Liver (tissue), 10 donors: ENCODE measurements at places on chromosomes 12 and 14. TPM values are rescaled to one million over a fixed set of nuclear protein-coding genes. Genes with fewer than 3 reads are reported as not detected.

GRCh38 chr14:36097356-36097755 lies 79.2 kb downstream of the PTCSC3 start:
- no peak overlapping the region for H3K27ac ChIP-seq
- H3K4me3 ChIP-seq, result no peak overlapping the region
- peaks cover 4% of the 10 kb centered on the region for H3K27me3 ChIP-seq
- H3K4me1 ChIP-seq, result no peaks in the 10 kb centered on the region

- peaks cover 5% of the 10 kb centered on the region for H3K4me1 ChIP-seq
- no peak for DNase-seq
- H3K27ac ChIP-seq, result peak overlapping the region; percentile 98
- peak overlapping the region; percentile 94 for H3K4me3 ChIP-seq
- H3K36me3 ChIP-seq, result no peaks in the 10 kb centered on the region
- no peaks in the 10 kb centered on the region for H3K27me3 ChIP-seq
These were observed 994 bp downstream of the SRP54 start for GRCh38 chr14:34983786-34984185.

GRCh38 chr12:18224745-18225144 lies 36.6 kb upstream of the PIK3C2G start:
- H3K4me1 ChIP-seq, result no peaks in the 10 kb centered on the region
- DNase-seq, result no peak
- H3K27me3 ChIP-seq, result no peaks in the 10 kb centered on the region
- no peak overlapping the region for H3K27ac ChIP-seq
- H3K36me3 ChIP-seq, result no peaks in the 10 kb centered on the region
- H3K4me3 ChIP-seq, result no peak overlapping the region

DNA sequence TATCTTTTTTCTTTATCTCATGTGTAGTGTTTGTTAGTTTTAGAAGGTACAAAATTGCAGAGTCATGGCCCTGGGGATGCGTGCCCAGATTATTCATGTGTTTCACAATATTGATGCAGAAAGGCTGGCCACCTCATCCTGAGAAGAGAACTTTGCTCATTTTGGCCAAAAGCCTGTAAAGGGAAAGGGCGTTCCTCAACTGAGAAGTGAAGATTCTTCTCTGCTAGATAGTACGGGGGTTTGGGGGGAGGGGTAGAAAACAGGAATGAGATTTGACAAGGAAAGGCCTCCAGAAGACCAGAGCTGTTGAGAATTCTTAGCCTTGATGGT lies 1.7 kb downstream of the MGST1 start:
- H3K27me3 ChIP-seq, result no peaks in the 10 kb centered on the region
- DNase-seq, result peak; percentile 49
- H3K27ac ChIP-seq, result peak overlapping the region; percentile 93
- no peaks in the 10 kb centered on the region for H3K36me3 ChIP-seq
- H3K4me3 ChIP-seq, result peak overlapping the region; percentile 96
- peaks cover 59% of the 10 kb centered on the region for H3K4me1 ChIP-seq

The MTA1 gene
- total RNA-seq, result 28.1 TPM

DNA sequence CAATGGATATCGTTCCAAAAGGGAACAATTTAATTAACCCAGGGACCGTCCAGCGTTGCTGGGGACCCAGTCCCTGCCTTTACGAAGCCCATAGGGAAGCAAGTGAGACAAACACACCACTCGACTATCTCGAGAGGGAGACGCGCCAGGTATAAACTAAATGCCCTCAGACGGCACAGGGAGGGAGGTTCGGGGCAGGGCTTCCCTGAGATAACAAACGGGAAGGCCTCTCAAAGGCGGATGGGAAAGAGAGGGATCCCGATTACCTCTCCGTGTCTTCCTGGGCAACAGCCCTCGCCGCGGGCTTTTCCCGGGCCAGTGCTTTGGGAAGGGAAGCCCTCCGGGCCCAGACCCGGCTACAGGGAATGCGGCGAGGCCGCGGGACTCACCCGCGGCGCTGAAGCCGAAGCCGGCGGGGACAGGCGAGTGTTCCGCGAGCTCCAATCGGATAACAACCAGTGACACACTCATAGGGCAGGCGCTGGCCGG lies 390 bp downstream of the BRAP start:
- peak overlapping the region; percentile 98 for H3K4me3 ChIP-seq
- peaks cover 27% of the 10 kb centered on the region for H3K4me1 ChIP-seq

GRCh38 chr12:17110316-17110715 lies 504.4 kb upstream of the LMO3 start:
- DNase-seq, result no peak
- H3K4me3 ChIP-seq, result no peak overlapping the region
- H3K4me1 ChIP-seq, result no peaks in the 10 kb centered on the region
- no peaks in the 10 kb centered on the region for H3K36me3 ChIP-seq
- no peak overlapping the region for H3K27ac ChIP-seq

The KRT78 gene
- total RNA-seq, result not detected

- no peaks in the 10 kb centered on the region for H3K36me3 ChIP-seq
- DNase-seq, result no peak
- no peak overlapping the region for H3K27ac ChIP-seq
- H3K4me1 ChIP-seq, result no peaks in the 10 kb centered on the region
- H3K4me3 ChIP-seq, result no peak overlapping the region
- H3K27me3 ChIP-seq, result no peaks in the 10 kb centered on the region
These were observed 158.8 kb downstream of the KCNH5 start for GRCh38 chr14:62886461-62886860.

The ZFHX2 gene
- 0.08 TPM for total RNA-seq

The OR10AD1 gene
- total RNA-seq, result not detected

DNA sequence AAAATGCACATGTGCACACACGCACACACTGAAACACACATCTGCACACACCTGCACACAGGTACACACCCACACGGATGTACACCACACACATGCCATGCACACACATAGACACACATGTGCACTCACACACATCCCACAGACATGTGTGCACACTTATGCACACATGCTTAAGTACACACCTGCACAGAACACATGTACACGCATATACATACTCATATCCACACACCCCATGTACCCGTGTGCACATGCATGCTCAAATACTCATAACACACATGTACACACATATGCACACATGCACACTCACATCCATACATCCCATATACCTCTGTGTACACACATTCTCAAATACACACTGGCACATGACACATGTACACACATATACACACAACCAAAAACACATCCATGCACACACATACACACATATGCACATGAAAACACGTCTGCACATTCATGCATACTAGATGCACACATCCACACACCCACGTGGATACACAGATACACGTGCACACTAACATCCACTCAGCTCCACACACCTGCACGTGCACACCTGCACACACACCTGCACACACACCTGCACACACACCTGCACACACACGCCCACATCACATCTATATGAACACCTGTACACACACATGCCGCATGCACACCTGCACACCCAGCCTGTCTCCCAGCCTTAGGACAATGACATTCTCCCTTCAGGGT lies 336.7 kb downstream of the ADGRD1 start:
- no peak for DNase-seq
- no peaks in the 10 kb centered on the region for H3K36me3 ChIP-seq
- H3K27ac ChIP-seq, result no peak overlapping the region
- H3K27me3 ChIP-seq, result no peaks in the 10 kb centered on the region

DNA sequence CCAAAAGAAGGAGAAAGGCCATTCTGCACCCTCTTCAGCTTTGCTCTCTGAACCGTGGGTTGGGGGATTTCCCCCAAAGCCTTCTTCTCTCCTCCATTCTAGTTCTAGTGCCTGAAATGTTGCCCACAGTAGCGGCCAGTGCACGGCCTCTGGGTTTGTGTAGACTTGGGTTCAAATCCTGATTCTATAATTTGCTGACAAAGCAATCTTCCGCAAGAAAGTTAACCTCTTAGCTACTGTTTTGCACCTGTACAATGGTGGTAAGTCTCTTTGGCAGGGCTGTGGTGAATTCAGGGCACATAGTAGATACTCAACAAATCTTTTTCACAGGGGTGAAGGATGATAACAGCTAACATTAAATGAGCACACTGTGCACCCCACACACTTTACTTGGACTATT lies 5.8 kb upstream of the CACNA1C start:
- no peaks in the 10 kb centered on the region for H3K36me3 ChIP-seq
- DNase-seq, result no peak

DNA sequence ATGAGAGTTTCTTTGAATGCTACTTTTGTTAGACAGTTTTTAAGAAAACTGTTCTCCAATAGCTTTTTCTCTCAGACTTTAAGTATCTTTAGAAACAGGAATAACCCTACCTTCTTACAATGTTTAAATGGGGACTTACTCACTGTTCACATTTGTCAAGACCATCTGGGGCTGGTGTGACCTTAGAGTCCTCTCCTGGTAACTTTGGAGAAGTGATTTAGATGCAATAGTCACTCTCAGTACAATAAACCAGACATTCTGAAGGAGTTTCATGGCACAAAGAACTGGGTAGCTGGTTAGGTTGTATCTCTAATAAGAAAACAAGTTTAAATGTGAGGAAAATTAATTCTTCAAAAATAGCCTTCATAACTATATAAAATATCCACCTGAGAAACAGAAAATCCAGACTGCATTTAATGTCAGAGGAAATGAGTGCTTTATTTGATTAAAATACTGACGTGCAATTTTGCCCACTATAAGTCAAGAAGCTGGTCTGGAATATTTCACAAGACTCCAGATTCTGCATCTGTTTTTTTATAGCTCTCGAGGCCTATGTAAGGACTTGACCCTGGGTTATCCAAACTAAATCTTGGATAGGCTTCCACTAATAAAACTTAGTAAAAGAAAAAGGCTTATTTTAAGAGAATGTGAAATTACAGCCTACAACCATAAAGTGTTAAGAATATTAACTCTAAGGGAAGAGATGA lies 108.7 kb downstream of the PTGER2 start:
- no peaks in the 10 kb centered on the region for H3K27me3 ChIP-seq
- no peaks in the 10 kb centered on the region for H3K36me3 ChIP-seq
- H3K27ac ChIP-seq, result no peak overlapping the region
- H3K4me1 ChIP-seq, result no peaks in the 10 kb centered on the region
- no peak for DNase-seq
- no peak overlapping the region for H3K4me3 ChIP-seq

The TAS2R7 gene
- not detected for total RNA-seq

DNA sequence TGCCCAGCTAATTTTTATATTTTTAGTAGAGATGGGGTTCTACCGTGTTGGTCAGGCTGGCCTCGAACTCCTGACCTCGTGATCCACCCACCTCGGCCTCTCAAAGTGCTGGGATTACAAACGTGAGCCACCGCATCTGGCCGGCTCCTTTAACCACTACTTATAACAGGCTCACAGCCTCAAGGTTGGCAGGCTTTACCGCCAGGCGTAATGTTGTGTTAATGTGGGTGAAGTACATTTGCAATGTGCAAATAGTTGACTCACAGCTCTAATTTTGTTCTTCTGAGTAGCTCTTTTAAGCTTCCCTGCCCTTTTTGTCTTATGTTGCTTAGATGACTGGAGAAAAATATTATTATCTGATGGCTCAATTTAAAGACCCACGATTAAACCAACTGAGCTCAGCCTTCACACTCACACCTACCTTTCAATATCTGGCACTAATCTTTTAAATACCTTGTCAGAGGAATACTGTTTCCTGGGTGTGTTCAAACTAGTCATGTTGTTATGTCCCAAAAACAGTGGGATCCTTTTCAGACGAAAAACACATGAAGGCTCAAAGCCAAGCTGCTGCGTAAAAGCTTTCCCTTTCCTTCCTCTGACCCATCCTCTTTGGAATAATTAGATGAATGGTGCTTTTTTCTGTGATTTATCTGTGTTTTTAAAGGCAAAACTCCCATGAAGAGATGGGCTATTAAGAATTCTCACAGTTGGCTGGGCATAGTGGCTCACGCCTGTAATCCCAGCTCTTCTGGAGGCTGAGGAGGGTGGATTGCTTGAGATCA lies 57.2 kb upstream of the USP44 start:
- DNase-seq, result no peak
- no peak overlapping the region for H3K4me3 ChIP-seq
- H3K27ac ChIP-seq, result peak overlapping the region; percentile 12
- peaks cover 5% of the 10 kb centered on the region for H3K4me1 ChIP-seq

DNA sequence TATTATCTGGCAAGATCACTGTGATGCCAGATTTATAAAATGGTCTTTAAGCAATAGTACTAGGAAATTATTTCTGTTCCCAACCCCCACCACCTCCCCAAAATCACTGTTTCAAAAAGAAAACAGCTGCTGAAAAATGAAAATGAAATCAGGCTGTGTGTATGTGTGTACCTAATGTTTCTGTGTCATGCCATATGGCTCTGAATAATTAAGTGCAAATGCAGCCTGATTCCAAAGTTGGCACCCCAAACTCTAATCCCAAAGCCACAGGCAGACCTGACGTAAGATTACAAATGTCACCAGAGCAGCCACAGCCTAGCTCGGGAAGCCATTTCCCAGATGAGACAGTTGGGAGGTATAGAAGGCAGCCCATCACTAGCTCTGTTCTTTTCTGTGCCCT lies 175.5 kb downstream of the MED13L start:
- H3K27ac ChIP-seq, result no peak overlapping the region
- no peak overlapping the region for H3K4me3 ChIP-seq
- H3K4me1 ChIP-seq, result peaks cover 11% of the 10 kb centered on the region
- no peaks in the 10 kb centered on the region for H3K27me3 ChIP-seq

The SLC25A47 gene
- total RNA-seq, result 23.7 TPM

DNA sequence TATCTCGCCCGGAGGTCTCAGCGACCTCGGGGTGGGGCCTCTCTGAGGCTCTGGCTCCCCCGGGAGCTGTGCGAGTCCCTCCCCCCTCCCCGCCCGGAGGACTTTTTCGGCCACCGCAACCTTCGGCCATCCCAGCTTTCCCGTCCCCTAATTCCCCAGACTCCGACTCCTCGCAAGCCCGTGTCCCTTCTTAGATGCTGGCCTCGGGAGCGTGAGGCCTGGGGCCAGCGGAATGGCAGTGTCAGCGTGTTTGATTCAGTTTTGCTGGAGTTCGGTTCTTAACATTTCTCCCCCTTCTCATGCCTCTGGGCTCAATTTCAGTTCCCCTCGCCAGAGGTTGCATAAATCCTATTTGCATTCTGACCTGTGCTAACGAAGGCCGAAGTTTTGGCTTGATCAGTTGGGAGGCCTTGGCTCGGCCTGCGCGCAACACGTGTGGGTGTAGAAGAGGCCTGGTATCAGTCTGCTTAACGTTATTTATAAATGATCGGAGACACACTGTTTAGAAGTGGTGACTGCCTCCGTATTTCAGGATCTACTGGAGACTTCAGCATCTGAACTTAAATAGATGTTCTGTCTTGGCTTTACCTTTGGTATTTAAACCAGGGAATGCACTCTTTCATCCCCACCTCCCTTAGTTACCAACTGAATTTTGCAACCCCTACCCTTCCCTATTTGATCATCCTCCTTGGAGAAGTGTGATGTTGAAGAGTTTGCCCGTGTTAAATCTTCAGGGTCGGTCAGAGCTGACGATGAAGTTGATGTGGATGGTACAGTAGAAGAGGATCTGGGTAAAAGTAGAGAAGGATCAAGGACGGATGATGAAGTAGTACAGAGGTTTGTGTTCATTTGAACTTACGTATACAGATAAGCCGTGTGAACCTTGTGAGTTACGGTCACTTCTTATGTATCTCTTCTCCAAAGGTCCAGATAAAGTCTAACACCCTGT lies 851 bp downstream of the HSP90B1 start:
- peaks cover 31% of the 10 kb centered on the region for H3K36me3 ChIP-seq
- no peaks in the 10 kb centered on the region for H3K27me3 ChIP-seq
- DNase-seq, result peak; percentile 41
- H3K27ac ChIP-seq, result peak overlapping the region; percentile 92
- H3K4me1 ChIP-seq, result peaks cover 54% of the 10 kb centered on the region

GRCh38 chr12:96399120-96399918 lies 920 bp downstream of the CDK17 start:
- DNase-seq, result peak; percentile 78
- H3K27ac ChIP-seq, result peak overlapping the region; percentile 99
- H3K4me1 ChIP-seq, result peaks cover 19% of the 10 kb centered on the region
- H3K27me3 ChIP-seq, result no peaks in the 10 kb centered on the region

GRCh38 chr14:23020143-23021128 lies 10.5 kb upstream of the C14orf93 start:
- no peak overlapping the region for H3K4me3 ChIP-seq
- no peaks in the 10 kb centered on the region for H3K27me3 ChIP-seq
- no peaks in the 10 kb centered on the region for H3K36me3 ChIP-seq
- DNase-seq, result no peak
